Posterior vena cava (tissue), 2 donors: ENCODE measurements at places on chromosomes 4 and X.
A peak's percentile ranks its signal among the peaks of the same experiment; 100 is the strongest.

DNA sequence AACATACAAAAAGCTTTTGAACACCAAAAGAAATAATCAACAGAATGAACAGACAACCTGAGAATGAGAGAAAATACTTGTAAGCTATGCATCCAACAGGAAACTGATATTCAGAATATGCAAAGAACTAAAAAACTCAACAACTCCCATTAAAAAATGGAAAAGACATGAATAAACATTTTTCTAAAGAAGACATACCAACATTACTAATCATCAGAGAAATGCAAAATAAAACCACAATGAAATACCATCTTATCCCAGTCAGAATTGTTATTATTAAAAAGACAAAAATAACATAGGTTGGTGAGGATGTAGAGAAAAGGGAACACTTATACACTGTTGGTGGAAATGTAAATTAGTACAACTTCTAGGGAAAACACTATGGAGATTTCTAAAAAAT, 1161.9 kb downstream of the PCDH19 start:
- no peak for DNase-seq

DNA sequence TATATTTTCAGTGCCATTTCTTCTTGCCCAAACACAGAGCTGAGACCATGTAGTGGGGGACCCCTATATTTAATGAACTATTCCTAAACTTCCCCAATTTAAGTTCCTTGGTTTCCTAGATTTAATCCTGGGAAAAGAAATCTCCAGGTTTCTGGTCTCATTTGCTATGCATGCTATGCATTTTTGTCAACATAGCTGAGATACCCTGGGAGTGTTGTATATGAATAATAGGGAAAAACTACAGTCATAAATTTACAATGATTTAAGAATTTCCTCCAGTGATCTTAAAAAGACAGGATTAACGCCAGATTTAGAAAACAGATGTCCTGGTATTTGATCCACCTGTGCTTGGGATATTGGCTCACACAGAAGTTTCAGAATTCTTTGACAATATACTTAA, 136.8 kb upstream of the RAPGEF2 start:
- DNase-seq: no peak

- peak; percentile 65 for DNase-seq
Measured at GRCh38 chr4:6472008-6472386, 417 bp downstream of the PPP2R2C start.

- no peak for DNase-seq
Measured at GRCh38 chrX:136598631-136599030, 49.3 kb upstream of the CD40LG start.

- DNase-seq: no peak
Measured at GRCh38 chrX:155144926-155145325, 71.3 kb upstream of the VBP1 start.

- DNase-seq: no peak
Measured at GRCh38 chr4:7041801-7042502, 1.2 kb upstream of the TADA2B start.

DNA sequence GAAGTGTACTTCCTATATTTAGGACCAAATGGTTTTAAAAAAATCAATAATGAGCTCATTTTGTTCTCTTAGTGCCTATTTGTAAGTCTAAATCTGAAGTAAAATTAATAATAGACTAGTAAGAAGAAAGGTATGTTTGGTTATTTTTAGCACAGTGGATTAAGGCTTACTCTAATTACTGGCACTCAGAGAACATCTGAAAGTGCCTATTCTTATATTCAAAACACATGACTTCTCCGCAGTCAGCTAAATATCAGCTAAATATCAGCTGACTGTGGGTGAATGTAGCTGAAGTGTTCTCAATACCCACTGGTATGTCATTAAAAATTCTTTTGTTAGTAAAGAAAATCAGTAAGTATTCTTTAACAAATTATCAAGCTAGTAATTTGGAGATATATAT, 6.0 kb downstream of the AP1S2 start:
- no peak for DNase-seq

- DNase-seq: no peak
Measured at GRCh38 chr4:165207016-165207430, 338 bp upstream of the KLHL2 start.

DNA sequence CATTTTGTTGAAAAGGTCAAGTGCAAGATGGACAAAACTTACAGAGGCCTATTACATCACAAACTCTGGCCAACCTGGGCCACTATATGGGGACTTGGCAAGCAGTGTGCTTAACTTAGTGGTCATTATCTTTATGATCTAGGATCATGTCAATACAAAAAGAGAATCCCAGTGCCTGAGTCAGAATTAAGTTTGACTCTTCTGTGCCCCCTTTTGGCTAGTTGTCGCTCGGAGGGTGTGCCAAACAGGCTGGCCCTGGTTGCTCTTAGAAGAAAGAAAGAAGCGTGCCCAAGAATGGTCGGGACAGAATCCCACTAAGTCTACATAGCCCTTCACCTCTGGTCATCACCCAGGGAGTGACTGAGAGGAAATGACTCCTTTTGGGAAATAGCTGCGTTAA, 100.1 kb downstream of the EIF4E start:
- no peak for DNase-seq

DNA sequence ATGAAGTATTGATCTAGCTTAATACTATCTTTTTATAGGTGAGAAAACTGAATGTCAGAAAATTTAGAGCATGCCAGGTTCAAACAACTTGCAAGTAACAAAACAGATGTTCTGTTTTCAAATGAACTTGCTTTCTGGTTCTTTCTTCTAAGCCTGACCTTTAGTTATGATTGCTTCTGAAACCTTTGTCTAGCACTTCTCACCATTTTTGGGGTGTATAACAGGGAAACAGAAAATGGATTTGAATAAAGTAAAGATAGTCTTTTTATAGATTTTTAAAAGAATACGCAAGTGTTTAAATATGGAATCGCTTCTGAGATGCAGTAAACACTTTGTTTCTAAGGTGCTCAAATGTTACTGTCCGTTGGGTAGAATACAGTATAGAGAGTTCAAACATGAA, 687.2 kb upstream of the CPEB2 start:
- no peak for DNase-seq

GRCh38 chrX:56762707-56763555, 33.9 kb downstream of the NBDY start:
- DNase-seq: no peak

DNA sequence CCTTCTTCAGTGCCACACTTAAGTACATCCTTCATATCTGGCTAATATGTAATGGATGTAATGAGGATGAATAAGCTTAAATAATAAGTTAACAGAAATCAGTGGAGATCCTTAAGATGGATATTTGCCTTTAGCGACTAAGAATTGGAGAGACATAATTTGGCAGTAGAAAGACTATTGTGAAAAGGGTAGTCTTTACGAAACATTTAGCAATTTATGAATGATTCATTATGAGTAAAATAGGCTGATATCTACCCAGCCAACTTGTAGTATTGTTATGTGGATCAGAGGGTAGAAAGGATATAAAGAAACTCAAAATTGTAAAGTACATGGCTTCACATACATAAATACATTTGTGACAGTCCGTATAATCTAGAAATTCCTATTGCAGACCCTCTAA, 2371.8 kb downstream of the PCDH7 start:
- no peak for DNase-seq

DNA sequence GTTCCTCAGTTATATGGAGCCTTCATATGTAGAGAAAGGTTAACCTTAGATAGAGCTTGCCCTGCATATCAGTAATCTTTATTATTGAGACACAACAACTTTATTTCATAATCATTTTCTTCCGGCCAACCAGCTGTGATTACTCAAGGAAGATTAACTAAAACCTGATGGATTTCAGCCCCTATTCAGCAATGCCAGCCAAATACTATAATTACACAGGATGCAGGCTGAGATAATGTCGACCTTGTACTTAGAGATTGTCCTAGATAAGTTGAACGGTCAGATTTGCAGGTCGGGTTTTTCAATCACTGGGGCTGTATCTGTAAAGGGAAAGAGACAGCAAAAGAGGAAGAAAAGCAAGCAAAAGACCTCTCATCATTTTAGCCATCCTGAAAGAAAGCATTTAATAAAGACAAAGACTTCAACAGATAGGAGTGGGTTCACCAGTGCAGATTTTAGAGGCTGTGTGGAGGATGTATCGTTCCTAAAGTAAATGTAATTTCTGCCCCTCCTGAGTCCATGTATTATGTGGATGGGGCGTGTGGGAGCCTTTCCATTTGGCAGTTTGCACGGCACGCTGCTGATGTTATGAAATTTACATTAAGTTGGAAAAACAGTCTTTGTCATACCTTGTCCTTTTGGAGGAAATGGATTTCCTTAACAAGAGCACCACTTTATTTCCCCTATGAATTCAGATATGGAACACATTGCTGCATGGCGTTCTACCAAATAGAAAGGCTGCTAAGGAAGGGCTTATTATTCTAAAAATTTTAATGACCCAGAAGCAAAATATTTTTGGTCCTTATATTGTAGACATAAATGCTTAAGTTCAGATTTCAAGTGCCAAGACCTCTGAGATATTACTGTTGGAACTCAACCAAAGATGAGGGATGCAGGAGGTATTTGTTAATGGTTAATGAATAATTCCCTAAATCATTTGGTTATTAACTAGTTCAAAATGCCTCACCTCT, 496.7 kb downstream of the SPRY1 start:
- no peak for DNase-seq

DNA sequence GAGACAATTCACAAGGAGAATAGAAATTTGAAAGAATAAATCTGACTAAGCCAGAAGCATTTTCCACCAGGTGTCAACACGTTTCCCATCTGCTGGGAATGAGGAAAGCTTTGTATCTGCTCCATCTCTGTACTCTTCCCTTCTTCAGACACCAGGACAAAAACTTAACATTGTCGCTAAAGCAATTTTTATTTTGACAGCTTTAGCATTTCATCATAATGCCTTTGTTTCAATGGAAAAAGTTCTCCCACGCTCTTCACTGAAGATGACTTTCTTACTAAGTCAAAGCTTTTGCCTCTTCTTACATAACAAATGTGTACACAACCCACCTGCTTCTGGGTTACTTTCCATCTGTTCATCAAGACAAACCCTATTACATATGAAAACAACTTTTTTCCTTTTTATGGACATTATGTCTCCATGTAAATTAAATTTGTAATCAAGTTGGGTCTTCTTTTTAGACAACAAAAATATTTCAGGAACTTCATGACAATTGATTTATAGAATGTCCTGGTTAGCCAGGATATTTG, 141.7 kb upstream of the GUCY1A1 start:
- DNase-seq: no peak

DNA sequence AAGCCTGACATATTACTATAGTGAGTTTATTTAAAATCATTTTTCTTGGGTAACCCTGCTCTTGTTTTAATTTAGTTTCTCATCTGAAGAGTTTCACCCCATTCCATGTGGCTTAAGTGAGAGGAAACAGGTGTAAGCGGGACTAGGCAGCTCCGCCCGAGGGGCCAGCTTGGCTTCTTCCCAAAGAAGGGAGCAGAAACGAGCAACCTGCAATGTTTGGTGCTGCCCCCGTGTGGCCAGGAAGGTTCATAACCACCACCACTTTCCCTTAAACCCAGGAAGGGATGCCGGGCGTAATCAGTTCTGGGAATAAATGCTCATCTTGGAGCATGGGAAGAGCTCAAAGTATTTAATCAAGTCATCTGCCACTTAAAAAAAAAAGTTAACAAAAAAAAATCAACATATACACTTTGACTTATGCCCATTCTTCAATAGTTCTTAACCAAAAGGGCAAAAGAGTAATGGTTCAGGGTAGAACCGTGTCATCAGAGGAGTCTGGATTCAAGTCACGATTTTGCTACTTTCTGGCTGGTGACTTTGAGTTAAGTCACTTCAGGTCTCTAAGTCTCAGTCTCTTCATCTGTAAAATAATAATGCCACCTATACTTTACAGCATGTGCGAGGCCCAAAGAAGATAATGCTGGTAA, 147.9 kb downstream of the NSUN7 start:
- peak; percentile 90 for DNase-seq

GRCh38 chr4:26533685-26534084, 43.4 kb upstream of the CCKAR start:
- DNase-seq: no peak

DNA sequence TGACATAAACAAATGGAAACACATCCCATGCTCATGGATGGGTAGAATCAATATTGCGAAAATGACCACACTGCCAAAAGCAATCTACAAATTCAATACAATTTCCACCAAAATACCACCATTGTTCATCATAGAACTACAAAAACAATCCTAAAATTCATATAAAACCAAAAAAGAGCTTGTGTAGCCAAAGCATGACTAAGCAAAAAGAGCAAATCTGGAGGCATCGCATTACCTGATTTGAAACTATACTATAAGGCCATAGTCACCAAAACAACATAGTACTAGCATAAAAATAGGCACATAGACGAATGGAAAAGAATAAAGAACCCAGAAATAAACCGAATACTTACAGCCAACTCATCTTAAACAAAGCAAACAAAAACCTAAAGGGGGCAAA, 342.8 kb upstream of the AGA start:
- DNase-seq: no peak

GRCh38 chr4:17722356-17722700, 59.1 kb downstream of the FAM184B start:
- DNase-seq: no peak

- DNase-seq: no peak
Measured at GRCh38 chr4:82123934-82124333, 249.9 kb downstream of the HNRNPD start.

DNA sequence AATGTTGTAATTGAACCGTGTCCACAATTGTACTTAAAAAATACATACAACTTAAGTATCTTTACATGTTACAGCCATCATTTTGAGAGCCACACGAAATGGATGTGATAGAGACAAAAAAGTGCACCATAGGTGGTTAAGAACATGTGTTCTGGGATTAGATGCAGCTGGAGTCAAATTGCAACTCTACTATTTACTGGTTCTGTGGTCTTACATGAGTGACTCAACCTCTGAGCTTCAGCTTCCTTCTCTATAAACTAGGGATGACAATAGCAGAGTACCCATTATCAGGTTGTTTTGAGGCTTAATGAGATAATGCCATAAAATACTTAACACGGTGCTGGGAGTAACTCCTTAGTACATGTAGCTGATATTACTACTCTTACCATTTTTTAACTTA, 130.4 kb downstream of the IDS start:
- DNase-seq: no peak

GRCh38 chr4:140372751-140373327, 607 bp upstream of the SCOC start:
- DNase-seq: no peak

DNA sequence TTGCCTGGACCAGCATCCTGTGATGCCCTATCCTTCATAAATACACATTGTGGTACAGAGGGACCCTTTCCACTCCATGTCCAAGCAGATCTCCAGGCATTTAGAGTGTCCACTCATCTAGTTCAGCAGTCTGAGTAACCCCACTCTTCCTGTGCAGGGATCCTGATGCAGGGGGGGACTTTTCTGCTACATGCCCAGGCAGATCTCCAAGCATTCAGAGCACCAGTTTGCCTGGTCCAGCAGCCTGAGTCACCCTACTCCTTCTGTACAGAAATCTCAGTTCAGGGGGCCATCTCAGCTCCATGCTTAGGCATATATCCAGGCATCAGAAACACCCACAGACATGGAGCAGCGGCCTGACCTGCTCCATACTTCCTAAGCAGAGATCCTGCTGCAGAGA, 1089.8 kb downstream of the FAT4 start:
- DNase-seq: no peak

GRCh38 chr4:155828628-155829027, 37.4 kb downstream of the ASIC5 start:
- no peak for DNase-seq

GRCh38 chrX:73239242-73239641, 24.6 kb upstream of the NAP1L2 start:
- no peak for DNase-seq
